Activated B cell treated with CpG ODN at 0.5 μM for 24 hours (primary cell): ENCODE measurements at places on chromosomes 5 and 9. TPM values are rescaled to one million over a fixed set of nuclear protein-coding genes. Genes with fewer than 3 reads are reported as not detected.

GRCh38 chr9:127562279-127562796 lies 49.7 kb upstream of the STXBP1 start:
- H3K27me3 ChIP-seq = peaks cover 7% of the 10 kb centered on the region
- H3K4me1 ChIP-seq = no peaks in the 10 kb centered on the region
- DNase-seq = no peak
- no peaks in the 10 kb centered on the region for H3K36me3 ChIP-seq
- H3K27ac ChIP-seq = no peak overlapping the region
- no peak overlapping the region for H3K4me3 ChIP-seq

GRCh38 chr5:40033411-40033810 lies 608.6 kb upstream of the DAB2 start:
- H3K36me3 ChIP-seq = no peaks in the 10 kb centered on the region
- peaks cover 36% of the 10 kb centered on the region for H3K4me1 ChIP-seq
- peak overlapping the region; percentile 80 for H3K27ac ChIP-seq
- peak overlapping the region; percentile 21 for H3K4me3 ChIP-seq
- peak; percentile 31 for DNase-seq
- no peaks in the 10 kb centered on the region for H3K27me3 ChIP-seq

- H3K27ac ChIP-seq = no peak overlapping the region
- no peaks in the 10 kb centered on the region for H3K36me3 ChIP-seq
- no peaks in the 10 kb centered on the region for H3K4me1 ChIP-seq
- no peaks in the 10 kb centered on the region for H3K27me3 ChIP-seq
- no peak for DNase-seq
- no peak overlapping the region for H3K4me3 ChIP-seq
These were observed 317.7 kb upstream of the IRX4 start for GRCh38 chr5:2200261-2200950.

DNA sequence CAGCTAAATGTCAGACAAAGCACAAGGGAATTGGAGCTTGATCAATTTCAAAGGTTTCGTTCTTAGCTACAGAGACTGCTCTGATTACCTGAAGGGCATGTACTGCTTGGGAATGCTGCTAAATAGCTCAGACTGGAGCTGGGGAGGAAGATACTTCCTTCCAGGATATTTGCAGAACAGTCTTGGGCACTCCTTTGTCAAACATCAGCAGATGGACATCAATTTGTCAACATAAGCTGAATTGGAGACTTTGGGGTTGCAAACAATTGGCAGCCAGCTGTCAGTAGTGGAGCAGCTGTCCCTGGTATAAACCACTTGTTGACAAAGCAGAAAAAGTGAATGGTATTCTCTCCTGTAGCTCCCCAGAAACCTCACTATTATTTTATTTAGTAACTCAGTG lies 182.0 kb downstream of the CCDC192 start:
- H3K27ac ChIP-seq = no peak overlapping the region
- H3K27me3 ChIP-seq = peaks cover 3% of the 10 kb centered on the region
- no peak for DNase-seq
- no peaks in the 10 kb centered on the region for H3K36me3 ChIP-seq

DNA sequence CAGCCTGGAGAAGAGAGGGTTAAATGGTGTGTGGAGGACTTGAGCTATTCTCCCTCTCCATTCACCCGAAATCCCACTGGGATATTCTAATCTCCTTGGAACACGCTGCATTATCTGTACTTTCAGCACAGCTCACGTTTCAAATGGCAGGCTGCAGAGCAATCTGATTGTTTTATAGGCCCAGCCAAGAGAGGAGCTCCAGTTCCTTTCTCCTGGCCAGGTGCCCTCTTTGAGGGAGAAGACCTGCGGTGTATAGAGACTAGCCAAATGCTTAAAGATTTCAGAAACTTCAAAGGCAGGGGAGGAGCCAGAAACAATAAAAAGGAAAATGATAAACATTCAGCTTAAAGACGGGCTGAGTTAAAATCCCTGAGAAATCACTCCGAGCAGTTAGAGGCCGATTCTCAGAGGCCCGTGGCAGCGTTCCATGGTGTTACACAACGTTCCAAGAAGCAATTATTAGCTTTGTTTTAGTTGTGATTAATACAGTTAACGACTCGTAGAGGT lies 564.0 kb upstream of the KLF4 start:
- H3K27me3 ChIP-seq = peaks cover 2% of the 10 kb centered on the region
- no peak overlapping the region for H3K27ac ChIP-seq

- no peak overlapping the region for H3K4me3 ChIP-seq
- no peaks in the 10 kb centered on the region for H3K27me3 ChIP-seq
- no peaks in the 10 kb centered on the region for H3K4me1 ChIP-seq
- no peak for DNase-seq
These were observed 23.0 kb upstream of the NR5A1 start for GRCh38 chr9:124530246-124530645.

DNA sequence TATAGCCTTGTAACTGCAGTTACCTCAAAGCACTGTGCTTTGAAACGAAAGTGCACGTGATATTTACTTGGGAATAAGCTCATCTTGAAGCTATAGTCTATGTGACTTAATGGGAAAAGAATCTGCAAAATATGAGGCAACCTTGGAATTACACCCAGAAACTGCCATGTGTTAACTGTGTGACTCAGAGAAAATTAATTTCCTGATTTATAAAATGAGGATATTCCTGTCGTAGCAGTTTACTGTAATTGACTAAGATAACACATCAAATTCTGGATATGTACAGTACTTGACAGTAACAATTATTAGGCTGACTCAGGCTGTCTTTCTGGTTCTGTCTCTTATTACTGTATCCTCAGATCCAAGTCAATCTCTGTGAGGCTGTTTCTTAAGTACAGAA lies 1079.9 kb upstream of the ACO1 start:
- no peak overlapping the region for H3K4me3 ChIP-seq
- H3K27ac ChIP-seq = no peak overlapping the region
- DNase-seq = no peak
- H3K4me1 ChIP-seq = peaks cover 13% of the 10 kb centered on the region

DMRTA1 gene
- not detected in 2 replicates for total RNA-seq

DNA sequence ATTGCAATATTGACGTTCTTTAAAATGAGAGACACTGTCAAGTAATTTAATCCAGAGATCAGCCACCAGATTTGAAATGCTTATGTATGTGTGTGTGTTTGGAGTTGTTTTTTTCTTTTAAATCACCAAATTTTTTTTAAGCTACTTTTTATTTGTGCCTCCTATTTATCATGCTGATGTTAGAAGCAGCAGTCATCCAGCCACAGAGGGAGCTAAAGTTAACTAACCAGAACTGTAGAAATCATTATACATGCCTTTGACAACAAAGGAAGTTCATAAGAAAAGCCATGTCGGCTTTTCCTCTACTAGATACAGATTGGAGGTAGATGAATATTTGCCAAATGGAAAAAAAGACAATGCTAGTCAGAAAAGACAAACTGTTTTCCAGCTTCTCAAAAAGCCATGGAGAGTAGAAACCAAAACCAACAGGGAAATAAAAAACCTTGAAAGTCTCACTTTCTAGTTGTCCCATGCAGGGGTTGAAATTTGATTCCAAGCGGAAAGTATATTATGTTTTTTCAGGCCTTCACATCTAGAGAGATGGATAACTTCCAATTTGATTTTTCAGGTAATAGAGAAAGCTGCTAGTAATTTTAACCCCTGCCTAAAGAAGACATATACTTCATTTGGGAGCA lies 4.5 kb downstream of the PURA start:
- no peak overlapping the region for H3K27ac ChIP-seq
- no peak for DNase-seq
- H3K4me3 ChIP-seq = no peak overlapping the region
- H3K4me1 ChIP-seq = peaks cover 41% of the 10 kb centered on the region

DNA sequence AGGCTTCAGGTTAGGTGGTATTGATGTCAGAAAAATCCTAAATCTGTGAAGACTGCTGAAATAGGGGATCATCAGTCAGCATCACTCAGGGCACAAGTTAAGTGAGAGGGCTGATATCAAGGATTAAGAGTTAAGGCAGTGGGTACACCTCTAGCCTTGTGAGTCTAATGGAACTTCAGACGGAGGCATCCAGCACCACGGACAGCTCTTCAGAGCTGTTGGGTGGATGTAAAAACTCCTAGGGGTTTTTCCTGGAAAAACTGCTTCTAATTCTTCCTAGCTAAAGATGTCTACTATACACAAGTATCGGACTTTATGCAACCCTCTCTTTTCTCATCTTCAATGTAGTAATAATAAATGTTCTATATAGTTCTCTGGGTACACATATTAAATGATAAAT lies 165.9 kb downstream of the SH3GL2 start:
- H3K36me3 ChIP-seq = no peaks in the 10 kb centered on the region
- no peak overlapping the region for H3K4me3 ChIP-seq
- DNase-seq = no peak
- no peak overlapping the region for H3K27ac ChIP-seq
- H3K27me3 ChIP-seq = no peaks in the 10 kb centered on the region

GRCh38 chr5:167576897-167577296 lies 714.5 kb upstream of the WWC1 start:
- no peak for DNase-seq
- H3K27me3 ChIP-seq = peaks cover 4% of the 10 kb centered on the region
- no peaks in the 10 kb centered on the region for H3K36me3 ChIP-seq
- no peaks in the 10 kb centered on the region for H3K4me1 ChIP-seq

DNA sequence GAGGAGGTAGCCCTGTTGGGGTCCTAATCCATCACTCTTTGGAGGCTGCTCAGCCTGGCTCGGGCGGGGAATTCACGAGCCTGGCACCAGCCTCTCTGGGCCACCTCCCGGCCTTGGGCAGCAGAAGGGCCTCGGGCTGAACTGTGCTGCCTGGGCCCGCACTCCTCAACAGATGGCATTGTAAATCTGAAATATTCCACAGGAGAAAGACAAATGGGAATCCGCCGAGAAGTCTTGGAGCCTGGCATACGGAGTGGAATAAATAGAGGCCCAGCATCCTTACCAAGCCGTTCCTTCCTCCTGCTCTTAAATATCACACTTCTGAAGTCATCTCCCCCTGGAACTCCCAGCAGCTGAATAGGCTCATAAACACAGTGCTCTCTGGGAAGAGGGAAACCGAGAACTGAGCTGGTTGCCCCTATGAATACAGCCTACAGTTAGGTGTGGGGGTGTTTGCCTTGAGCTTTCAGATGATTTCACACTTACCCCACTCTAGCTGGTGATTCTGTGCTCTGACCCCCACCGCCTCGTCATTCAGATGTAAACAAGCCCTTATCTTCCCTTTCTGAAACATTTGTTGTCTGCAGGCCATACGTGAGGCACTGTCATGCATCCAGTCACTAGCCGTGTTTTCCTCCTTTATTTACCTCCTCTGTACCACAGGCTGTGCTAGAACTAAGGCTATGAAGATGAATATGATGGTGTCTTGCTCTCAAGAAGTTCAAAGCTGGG lies 455.0 kb upstream of the CLINT1 start:
- no peaks in the 10 kb centered on the region for H3K4me1 ChIP-seq
- H3K27me3 ChIP-seq = peaks cover 1% of the 10 kb centered on the region
- no peak for DNase-seq
- no peaks in the 10 kb centered on the region for H3K36me3 ChIP-seq

DNA sequence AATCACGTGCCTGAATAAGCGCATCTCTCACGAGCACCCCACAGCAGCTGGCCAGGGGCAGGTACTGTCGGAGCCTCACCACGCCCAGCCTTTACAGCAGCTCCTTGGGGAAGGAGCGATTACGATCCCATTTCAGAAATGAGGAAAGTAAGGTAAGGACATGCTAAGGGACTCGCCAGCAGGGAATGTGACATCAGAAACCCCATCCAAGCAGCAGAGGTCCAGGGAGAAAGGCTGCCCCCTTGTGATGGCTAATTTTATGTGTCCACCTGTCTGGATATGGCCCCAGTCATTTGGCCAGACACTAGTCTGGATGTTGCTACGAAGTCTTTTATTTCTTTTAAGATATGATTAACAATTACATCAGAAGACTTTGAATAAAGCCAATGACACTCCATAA lies 77.3 kb downstream of the UBE2QL1 start:
- H3K27me3 ChIP-seq = peaks cover 9% of the 10 kb centered on the region
- H3K36me3 ChIP-seq = no peaks in the 10 kb centered on the region
- H3K4me3 ChIP-seq = no peak overlapping the region
- no peak overlapping the region for H3K27ac ChIP-seq
- H3K4me1 ChIP-seq = no peaks in the 10 kb centered on the region

OR13C5 gene
- total RNA-seq = not detected in 2 replicates

FOXD4L4 gene
- 0.29 and 0.39 TPM in 2 replicates for total RNA-seq

NDUFS4 gene
- total RNA-seq = 35.6 and 40.9 TPM in 2 replicates

TLE1 gene
- total RNA-seq = 15.6 and 16.3 TPM in 2 replicates

DNA sequence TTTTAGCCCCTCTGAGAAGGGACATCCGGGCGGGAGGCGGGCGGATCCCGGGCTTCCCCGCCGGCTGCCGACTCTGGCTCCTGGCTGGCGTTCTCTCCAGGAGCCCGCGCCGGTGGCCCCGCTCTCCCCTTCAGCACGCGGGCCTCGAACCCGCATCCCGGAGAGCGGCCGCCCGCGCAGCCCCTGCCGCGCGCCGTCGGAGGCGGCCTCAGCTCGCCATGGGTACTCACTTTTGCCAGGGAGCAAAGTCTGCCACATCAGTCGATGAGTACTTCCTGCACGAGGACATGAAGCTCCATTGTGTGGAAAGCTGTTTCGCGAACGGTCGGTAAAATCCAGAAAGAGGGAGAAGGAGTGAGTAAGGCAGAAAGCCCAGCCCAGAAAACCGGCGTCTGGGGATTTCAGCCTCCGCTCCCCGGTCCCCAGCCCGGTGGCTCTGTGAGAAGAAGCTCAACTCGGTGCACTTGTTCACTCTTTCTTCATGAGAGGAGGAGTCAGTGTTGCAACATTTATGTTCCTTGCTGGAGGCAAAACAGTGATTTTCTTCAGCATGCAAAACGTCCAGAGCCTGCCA lies at the start of gene PRLR:
Gene PRLR, minus strand, starts transcription at position 450 of the 574 bp plus-strand sequence. CDS start 140,867 bp downstream, outside the sequence.
- peak within 1 kb of the TSS; percentile 62 for H3K27ac ChIP-seq
- no peaks in the 10 kb centered on the region for H3K36me3 ChIP-seq
- H3K4me3 ChIP-seq = peak within 1 kb of the TSS; percentile 84
- H3K27me3 ChIP-seq = peaks cover 43% of the 10 kb centered on the region
- DNase-seq = no peak
- H3K4me1 ChIP-seq = peaks cover 15% of the 10 kb centered on the region

- H3K27me3 ChIP-seq = peaks cover 6% of the 10 kb centered on the region
- no peaks in the 10 kb centered on the region for H3K36me3 ChIP-seq
- H3K4me1 ChIP-seq = no peaks in the 10 kb centered on the region
- H3K4me3 ChIP-seq = no peak overlapping the region
- no peak for DNase-seq
- H3K27ac ChIP-seq = no peak overlapping the region
These were observed 9.8 kb downstream of the KIF12 start for GRCh38 chr9:114089206-114089840.

MEIKIN gene
- not detected in 2 replicates for total RNA-seq

- H3K36me3 ChIP-seq = no peaks in the 10 kb centered on the region
- no peak overlapping the region for H3K4me3 ChIP-seq
- peaks cover 24% of the 10 kb centered on the region for H3K27me3 ChIP-seq
- no peak overlapping the region for H3K27ac ChIP-seq
- peaks cover 7% of the 10 kb centered on the region for H3K4me1 ChIP-seq
- no peak for DNase-seq
These were observed 4.9 kb upstream of the ADRA1B start for GRCh38 chr5:159911349-159911748.

DNA sequence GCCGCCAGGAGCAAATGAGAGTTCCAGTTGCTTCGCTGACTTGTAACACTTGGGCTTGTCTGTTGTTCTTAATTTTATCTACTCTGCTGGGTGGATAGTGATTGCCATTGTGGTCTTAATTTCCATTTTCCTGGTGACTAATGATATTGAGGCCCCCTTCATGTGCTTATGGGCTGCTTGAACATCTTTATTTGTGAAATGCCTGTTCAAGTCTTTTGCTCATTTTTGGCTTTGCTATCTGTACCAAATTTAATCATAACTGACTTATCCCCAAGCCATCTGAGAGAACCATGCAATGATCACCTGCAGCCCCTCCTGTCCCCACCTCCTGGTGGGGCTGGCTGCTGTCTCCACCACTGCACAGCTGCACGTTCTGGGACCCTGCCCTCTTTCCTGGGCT lies 20.5 kb downstream of the STC2 start:
- no peaks in the 10 kb centered on the region for H3K36me3 ChIP-seq
- H3K4me3 ChIP-seq = no peak overlapping the region
- no peak overlapping the region for H3K27ac ChIP-seq
- H3K27me3 ChIP-seq = peaks cover 53% of the 10 kb centered on the region
- no peaks in the 10 kb centered on the region for H3K4me1 ChIP-seq
